Neural crest cell (in vitro differentiated cells): ENCODE measurements at places on chromosomes 16 and 17.

GRCh38 chr17:4658478-4659305 is 17.2 kb upstream of the ALOX15 start:
- no peak for DNase-seq

- DNase-seq: no peak
Measured at GRCh38 chr17:39360537-39360936, 40.9 kb downstream of the FBXL20 start.

DNA sequence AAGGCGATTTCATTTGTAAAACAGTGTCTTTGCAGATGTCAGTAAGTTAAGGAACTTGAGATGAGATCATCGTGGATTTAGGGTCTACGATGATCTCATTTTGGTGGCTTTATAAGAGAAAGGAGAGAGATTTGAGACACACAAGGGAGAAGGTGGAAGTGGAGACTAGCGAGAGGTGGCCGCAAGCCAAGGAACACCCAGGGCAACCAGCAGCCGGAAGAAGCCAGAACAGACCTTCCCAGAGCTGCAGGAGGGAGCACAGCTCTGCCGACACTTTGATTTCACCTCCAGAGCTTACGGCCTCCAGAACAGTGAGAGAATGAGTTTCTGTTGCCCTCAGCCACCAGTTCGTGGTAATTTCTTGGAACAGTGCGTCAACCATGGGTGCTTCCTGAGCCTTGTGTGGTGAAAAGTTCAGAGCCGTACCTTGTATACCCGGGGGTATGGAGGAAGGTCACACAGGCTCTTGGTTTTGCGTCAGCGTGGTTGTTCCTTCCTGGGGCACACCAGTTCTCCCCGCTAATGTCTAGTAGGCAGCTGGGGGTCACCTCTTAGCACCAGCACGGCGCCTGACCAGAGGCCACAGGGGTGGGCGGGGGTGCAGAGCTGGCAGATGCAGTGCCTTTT is 12.9 kb upstream of the SEC14L1 start:
- DNase-seq: no peak

DNA sequence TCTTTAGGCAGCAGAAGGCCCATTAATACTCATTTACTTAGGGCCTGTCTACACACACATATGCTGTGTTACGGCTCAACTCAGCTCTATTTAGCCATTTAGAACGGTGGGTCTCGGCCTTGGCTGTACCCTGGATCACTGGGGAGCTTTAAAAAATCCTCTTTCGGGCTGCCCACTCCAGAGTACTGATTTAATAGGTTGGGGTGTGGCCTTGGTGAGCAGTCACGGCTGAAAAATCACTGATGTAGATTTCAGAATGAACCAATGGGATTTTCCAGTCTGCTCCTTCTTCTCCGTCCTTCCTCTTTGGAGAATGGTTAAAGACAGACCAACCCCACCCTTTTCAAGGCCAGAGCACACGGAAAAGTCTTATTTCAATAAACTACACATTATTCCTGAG is 223.5 kb downstream of the CCDC182 start:
- no peak for DNase-seq

DNA sequence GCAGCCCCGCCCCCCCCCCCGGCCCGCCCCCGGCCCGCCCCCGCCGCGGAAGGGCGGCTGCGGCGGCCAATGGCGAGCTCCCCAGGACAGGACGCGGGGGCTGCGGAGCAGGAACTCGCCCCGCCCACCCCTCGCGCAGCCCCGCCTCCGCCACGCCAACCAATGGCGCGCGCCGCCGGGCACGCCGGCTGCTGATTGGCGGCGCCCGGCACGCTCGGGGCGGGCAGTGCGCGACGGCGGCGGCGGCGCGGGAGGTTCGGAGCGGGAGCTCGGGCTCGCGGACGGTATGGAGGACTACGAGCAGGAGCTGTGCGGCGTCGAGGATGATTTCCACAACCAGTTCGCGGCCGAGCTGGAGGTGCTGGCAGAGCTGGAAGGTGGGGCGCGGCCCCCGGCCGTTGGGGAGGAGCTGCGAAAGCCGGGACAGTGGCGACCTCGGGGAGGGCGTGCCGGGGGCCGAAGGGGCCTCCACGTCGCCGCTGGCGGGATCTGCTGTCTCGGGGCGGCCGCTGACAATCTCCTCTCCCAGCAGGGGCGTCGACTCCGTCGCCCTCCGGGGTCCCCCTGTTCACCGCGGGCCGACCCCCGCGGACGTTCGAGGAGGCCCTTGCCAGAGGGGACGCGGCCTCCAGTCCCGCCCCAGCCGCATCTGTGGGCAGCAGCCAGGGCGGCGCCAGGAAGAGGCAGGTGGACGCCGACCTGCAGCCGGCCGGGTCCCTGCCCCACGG is at the start of gene CHTF18:
Gene CHTF18 (plus strand): TSS at position 222 of the 728 bp plus-strand sequence. CDS start 65 bp downstream, at position 287.
- DNase-seq: peak; percentile 91

GRCh38 chr17:71655542-71655941 is 465.3 kb upstream of the SOX9 start:
- DNase-seq: no peak

DNA sequence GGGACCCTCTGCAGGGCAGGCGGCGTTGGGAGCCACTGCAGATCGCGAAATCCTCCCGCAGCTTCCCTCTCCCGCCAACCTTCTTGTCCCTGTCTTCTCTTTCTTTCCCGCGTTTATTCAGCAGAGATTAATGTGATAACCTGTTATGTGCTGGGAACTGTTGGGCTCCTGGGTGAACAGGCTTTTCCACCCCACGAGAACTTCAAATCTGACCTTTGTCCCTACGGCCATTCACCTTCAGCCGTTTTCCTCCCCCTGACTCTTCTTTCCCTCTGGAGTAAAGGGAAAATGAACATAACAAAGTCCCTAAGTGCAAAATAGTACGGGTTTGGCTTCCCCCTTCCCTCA is 15.2 kb upstream of the KPNA2 start:
- no peak for DNase-seq

DNA sequence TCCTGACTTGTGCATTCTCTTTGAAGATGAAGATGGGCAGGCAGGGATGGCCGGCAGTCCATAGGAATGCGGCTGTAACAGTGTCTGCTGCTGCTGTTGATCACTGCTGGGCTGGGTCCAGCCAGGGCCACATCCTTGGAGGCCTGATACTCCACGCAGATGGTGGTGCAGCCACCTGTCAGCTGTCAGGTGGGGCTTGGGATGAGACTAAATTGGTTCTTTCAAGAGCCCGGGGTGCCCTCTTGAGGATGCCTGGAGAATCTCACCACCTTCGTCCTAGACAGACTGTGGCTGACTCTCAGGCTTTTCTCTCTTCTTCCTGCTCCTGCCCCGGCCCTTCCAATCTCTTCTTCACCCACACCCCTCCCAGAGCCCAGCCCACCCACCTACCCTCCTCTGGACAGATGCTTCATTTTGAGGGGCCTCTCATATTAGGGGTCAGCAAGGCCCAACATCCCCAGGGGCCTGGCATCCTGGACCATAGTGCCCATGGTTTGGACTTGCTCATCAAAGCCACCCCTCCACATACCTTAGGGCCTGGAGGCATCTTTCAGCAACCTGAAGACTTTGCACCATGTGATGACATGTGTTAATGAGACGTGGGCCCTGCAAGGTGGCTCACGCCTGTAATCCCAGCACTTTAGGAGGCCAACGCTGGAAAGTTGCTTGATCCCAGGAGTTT is 19.1 kb downstream of the OSBPL7 start:
- peak; percentile 27 for DNase-seq
